IMR-90 (cell line): ENCODE measurements at places on chromosomes 6 and 20.

GRCh38 chr6:27161946-27162603, 85.4 kb upstream of the PRSS16 start:
- DNase-seq, result peak; percentile 81

DNA sequence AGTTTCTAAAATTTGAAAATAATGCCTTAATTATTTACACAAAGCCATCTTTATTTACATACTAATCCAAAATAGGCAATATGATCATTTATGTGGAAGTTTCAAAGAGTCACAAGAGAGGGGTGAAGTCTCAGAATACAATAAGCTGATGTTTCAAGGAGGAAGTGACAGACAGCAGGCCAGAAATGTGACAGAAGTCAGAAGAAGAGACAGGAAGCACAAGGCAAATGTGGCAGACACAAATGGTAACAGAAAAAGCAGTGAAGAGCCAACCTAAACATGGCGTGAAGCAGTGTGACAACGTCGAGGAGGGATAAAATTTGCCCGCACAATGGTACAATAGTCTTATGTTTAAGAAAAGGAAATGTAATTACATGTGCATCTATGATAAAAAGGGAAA, 59.8 kb downstream of the SHPRH start:
- no peak for DNase-seq

DNA sequence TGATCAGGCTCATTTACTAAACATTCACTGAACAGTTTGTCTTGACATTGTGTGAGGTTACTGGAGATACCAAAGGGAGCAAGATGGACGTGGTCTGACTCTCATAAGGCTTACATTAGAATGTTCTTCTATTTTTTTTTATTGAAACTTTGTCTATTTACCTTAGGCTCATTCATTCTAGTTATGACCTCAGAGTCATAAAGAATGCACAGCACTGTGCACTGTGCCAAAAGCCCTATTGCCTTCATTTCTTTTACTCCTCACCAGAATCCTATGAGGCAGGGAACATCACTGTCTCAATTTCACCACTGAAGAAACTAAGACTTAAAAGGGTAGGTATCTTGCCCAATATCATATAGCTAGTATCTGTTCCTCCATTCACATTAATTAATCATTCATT, 94.5 kb downstream of the MAP3K7 start:
- no peak for DNase-seq

- DNase-seq, result no peak
These were observed 91.3 kb downstream of the LYRM2 start for GRCh38 chr6:89547281-89547680.

- DNase-seq, result no peak
These were observed 239.8 kb downstream of the PTPRT start for GRCh38 chr20:42949950-42950349.

DNA sequence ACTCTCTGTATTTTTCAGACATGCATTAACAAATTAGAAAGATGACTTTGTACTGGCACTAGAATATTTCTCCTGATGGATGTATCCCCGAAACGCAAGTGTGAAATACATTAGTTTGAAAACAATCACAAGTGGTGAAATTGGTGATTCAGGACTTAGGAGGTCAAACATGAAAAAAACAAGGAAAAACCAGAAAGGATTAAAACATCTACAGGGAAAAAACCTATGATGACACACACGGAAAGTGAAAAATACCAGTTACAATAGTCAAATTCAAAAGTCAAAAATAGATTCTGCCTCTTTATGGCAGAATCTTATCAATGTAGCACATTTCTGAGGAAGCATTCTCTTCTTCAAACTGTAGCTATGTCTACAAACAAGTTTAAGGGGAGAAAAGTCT, 129.0 kb upstream of the SGK1 start:
- peak; percentile 43 for DNase-seq

DNA sequence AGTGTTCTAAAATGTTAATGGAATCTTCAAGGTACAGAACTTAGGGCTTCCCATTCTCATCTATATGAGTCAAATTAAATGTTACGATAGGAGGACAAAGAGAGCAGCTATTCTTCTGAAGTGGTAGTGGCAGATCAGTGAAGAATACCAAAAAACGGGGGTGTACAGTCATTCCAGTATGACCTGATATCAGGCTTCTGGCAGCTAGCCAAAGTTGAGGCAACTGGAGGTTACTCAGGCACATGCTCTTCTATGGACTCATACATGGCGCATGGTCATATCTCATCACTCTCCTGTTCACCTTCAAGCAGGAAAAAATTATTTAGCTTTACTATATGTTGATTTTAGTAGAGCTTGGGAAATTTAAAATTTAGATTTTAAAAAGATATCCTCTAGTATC, 1608.8 kb downstream of the GRIK2 start:
- DNase-seq, result no peak

GRCh38 chr6:54619102-54619501, 227.5 kb upstream of the FAM83B start:
- no peak for DNase-seq

GRCh38 chr20:63978319-63979228, 868 bp downstream of the SAMD10 start:
- DNase-seq, result peak; percentile 43

DNA sequence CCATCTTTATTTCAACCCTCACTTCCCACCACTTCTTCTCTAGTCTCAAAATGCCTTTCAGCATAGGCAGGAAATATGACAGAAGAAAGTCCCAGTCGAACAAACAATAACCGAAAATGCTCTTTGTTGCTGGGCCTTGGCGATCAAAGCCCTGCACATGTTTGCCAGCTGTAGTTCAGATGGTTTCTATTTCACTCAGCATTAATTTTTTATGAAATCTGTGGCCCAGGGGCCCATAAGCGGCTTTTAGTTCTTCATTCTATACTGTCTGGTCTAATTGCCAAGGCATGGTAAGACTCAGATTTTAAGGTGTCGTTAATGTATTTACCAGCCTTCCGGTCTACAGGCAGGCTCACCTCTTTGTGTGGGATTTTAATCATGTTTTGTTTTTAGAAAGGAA, 10.9 kb upstream of the F13A1 start:
- DNase-seq, result no peak

GRCh38 chr6:133951881-133952814, 876 bp upstream of the TBPL1 start:
- peak; percentile 80 for DNase-seq

DNA sequence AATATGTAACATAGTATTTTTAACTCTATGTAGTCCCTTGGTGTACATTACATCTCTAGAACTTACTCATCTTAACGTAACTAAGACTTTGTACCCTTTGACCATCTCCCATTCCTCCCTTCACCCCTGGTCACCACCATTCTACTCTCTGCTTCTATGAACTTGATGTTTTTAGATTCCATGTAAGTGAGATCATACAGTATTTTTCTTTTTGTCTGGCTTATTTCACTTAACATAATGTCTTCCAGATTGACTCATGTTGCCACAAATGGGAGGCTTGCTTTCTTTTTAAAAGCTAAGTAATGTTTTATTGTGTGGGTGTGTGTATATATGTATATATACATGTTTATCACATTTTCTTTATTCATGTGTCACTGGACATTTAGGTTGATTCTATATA, 55.8 kb downstream of the TMEM200A start:
- peak; percentile 91 for DNase-seq

- peak; percentile 33 for DNase-seq
These were observed 53.5 kb downstream of the RCAN2 start for GRCh38 chr6:46437671-46438221.

DNA sequence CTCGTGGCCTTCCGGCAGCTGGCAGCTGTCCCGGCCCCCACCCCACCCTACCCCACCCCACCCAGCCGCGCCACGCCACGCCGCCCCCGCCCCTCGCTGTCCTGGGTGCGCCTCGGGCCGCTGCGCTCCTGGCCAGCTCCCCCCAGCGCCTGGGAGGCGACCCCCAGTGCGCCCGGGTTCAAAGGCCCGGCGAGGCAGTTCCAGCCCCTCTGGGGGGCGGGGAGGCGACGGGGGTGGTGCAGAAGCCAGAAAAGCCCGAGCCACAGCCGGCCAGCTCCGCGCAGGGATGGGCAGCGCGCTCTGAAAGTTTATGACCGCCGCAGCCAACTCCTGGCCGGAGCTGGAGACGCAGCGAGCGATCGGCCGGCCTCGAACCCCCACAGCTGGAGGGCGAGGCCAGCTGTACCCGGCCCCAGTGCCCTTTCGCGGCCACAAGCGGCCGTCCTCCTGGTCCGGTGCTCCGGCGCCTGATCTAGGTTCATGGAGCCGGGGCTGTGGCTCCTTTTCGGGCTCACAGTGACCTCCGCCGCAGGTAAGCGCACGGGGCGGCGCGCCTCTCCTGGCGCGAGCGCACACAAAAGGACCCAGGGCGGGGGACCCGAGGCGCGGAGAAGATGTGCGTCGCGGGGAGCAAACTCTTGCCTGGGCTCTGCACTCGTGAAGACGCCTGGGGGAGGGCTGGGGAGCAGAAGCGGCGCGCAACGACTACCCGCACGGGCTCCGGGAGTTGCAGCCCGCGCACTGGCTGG, at the start of gene EDN3:
EDN3 (plus strand) TSS at position 279 of the 749 bp plus-strand sequence; CDS start at position 481, 202 bp downstream.
- DNase-seq, result no peak

GRCh38 chr6:166201878-166202277, 34.2 kb upstream of the TBXT start:
- DNase-seq, result no peak

- no peak for DNase-seq
These were observed 10.9 kb downstream of the LRRC1 start for GRCh38 chr6:53805725-53806124.

DNA sequence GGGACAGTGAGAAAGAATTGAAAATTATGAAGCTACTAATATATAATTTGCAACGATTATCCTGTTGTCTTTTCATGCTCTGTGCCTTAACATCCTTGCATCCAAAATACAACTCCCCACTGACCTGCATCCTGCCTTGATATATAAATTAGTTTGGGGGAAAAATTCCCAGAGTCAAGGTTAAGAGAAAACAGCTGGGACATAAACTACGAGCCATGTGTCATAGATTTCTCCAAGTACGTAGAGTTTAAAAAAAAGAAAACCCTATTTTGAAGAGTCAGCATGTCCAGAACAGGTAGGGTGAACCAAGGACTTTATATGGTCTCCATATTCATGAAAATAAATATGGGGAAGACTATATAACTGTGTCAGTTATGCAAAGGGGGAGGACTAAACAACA, 123.8 kb upstream of the MARCKS start:
- DNase-seq, result peak; percentile 16

DNA sequence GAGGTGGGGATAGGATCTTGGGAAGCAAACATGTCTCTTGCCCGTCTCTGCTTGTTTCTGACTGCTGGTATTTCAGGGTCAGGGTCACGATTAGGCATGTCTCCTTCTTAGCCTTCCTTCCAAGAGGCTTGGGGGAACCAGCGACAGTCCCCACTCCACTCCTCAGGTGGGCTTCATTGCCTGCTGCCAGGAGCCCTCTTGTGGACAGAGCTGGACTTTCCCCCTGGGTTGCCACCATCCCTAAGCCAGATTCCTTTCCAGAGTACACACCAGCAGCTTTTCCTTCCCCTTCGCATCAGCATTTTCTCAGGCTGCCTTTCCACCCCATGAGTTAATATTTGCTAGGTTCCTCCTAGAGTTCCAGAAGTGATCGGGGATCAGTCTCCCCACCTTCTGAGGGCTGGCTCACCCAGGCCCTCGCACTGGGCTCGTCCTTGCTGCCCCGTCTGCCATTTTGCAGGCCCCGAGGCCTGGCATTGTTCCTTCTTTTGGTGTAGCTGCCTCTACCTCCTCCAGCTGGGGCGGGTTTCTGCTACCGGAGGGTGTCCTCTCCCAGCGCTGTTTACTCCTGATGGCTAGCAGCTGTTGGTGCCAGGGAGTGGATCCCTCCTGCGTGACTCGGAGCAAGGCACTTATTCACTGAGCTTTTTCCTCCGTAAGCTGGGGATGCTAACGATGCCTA, 8.8 kb upstream of the C20orf144 start:
- peak; percentile 66 for DNase-seq

- no peak for DNase-seq
These were observed 18.5 kb upstream of the ARMC12 start for GRCh38 chr6:35718375-35718736.

- no peak for DNase-seq
These were observed 72.9 kb downstream of the ATG5 start for GRCh38 chr6:106252687-106253086.

- DNase-seq, result no peak
These were observed 37.2 kb downstream of the ARFGEF2 start for GRCh38 chr20:48958743-48959142.

DNA sequence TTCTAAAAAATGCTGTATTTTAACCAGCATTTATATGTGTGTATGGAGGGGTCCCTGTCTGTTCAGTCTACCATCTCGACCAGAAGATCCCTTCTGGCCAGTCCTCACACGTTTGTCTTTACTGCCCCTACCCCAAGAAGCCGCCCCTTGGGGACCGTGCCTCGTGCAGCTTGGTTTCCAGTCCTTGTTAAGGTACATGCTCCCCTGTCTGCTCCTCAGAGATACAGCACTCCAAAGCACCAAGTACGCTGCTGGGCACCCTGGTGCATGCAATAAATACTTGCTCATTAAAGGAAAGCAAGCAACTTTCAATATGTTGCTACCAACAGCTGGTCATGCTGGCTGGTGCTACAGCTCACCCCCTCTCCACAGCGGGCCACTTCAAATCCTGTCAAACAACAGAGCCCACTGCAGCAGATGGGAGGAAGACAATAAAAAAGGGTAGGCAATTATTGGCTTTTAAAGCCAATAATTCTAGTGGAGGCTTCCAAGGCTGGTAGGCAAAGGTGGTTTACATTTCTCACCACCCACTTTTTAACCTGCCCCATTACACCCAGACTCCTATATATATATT, 61.6 kb downstream of the PSMG4 start:
- DNase-seq, result no peak

DNA sequence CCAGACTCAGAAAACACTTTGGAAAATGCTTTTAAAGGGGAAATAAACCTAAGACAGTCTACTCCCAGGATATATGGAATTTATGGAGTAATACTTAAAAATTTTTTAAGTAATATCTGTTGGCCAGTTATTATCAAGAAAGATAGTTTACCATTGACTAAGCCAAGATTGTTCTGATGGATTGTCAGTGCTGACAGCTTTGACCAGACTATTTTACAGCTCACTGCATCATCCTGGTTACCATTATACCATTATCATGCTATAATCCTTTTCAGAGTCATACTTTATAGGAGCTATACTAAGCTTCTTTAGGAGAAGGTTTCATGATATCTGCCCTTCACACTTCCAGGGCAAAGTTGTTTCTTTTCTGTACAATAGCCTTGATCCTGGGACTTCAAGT, 16.5 kb downstream of the GTF2H5 start:
- peak; percentile 52 for DNase-seq

DNA sequence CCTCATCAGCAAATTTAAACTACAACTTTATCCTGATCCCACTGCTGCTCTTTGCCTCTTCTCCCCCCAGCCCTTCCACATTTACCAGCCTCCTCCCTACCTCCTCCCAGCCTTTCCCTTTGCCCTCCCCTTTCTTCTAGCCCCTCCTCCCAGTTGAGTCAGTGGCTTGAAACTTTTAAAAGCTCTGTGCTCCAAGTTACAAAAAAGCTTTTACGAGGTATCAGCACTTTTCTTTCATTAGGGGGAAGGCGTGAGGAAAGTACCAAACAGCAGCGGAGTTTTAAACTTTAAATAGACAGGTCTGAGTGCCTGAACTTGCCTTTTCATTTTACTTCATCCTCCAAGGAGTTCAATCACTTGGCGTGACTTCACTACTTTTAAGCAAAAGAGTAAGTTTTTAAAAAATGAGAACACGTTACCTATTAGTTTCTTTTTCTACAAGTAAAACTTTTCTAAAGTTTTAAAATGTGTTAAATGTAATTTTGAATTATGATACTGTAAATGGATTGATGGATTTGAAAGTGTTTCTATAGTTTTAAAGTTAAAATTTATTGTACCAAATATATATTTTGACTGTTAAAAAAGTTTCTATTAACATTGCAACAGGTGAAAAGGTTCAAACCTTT, at the start of gene GJA1:
GJA1 (plus strand) TSS at position 203 of the 626 bp plus-strand sequence. CDS start 11,202 bp downstream, outside the sequence.
- peak; percentile 86 for DNase-seq
